ENCODE measurements at places on chromosomes 16 and 17. TPM values are rescaled to one million over a fixed set of nuclear protein-coding genes. Genes with fewer than 3 reads are reported as not detected.

- no peak for DNase-seq
Observed at GRCh38 chr16:68696514-68696913, 40.6 kb upstream of the CDH1 start.

GRCh38 chr17:5785338-5785737 lies 201.0 kb upstream of the NLRP1 start:
- DNase-seq: no peak

GRCh38 chr17:49218941-49219913 lies 8.7 kb downstream of the ABI3 start:
- DNase-seq: no peak

- no peak for DNase-seq
Observed at GRCh38 chr16:4673387-4674046, 19.8 kb upstream of the NUDT16L1 start.

- no peak for DNase-seq
Observed at GRCh38 chr17:57527221-57528057, 217.7 kb downstream of the CCDC182 start.

DNA sequence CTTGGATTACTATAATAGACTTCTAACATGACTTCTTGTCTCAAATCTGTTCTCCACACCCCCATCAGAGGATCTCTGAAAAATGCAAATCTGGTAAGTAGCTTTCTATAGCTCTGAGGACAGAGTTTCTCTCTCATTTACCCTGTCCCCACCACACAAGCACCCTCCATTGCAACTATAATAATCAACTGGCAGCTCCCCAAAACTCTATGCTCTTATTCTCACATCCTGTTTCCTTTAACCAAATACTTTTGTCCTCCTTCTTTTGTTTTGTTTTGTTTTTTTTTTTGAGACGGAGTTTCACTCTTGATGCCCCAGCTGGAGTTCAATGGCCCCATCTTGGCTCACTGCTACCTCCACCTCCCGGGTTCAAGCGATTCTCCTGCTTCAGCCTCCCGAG lies 73.4 kb downstream of the HELZ start:
- DNase-seq: no peak

GRCh38 chr17:30234296-30234695 lies 1.2 kb downstream of the SLC6A4 start:
- no peak for DNase-seq

- no peak for DNase-seq
Observed at GRCh38 chr17:75625813-75626486, 7.3 kb upstream of the SMIM5 start.

- no peak for DNase-seq
Observed at GRCh38 chr17:77882481-77883212, 75.9 kb upstream of the TNRC6C start.

DNA sequence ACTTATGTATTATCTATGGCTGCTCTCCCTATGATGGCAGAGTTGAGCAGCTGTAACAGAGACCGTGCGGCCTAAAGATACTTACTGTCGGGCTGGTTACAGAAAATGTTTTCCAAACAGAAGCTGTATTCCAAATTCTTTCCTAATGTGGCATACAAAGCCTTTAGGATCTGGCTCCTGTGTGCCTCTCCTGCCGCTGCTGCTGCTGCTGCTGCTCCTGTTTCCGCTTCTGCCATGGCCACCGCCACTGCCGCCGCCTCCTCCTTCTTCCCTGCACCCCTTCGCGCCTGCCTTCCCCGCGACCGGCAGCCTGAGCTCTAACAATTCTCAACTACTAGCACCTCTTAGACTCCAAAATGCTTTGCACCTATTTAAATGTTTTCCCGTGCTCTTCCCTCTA lies 263.9 kb upstream of the TBX2 start:
- no peak for DNase-seq

DNA sequence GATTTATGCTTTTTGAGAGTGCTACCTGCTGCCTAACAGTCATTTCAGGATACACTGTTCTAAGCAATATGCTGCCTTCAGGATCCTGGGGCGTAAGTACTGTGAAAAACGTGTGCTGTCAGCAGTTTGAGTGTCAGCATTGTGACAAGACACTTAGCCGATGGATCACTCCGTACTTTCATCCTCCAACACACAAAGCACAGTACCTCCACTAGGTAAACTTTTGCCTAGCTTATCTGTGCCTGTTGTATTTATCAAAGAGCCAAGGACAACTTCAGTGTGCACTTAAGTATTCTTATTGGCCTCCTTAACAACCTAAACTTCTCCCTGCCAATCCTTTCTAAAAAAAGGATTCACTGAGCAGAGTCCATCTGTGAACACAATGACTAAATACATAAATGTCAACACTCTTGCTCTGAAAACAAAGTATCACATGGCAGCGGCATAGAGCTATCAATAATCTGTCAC lies 33.8 kb upstream of the PHLPP2 start:
- no peak for DNase-seq

DNA sequence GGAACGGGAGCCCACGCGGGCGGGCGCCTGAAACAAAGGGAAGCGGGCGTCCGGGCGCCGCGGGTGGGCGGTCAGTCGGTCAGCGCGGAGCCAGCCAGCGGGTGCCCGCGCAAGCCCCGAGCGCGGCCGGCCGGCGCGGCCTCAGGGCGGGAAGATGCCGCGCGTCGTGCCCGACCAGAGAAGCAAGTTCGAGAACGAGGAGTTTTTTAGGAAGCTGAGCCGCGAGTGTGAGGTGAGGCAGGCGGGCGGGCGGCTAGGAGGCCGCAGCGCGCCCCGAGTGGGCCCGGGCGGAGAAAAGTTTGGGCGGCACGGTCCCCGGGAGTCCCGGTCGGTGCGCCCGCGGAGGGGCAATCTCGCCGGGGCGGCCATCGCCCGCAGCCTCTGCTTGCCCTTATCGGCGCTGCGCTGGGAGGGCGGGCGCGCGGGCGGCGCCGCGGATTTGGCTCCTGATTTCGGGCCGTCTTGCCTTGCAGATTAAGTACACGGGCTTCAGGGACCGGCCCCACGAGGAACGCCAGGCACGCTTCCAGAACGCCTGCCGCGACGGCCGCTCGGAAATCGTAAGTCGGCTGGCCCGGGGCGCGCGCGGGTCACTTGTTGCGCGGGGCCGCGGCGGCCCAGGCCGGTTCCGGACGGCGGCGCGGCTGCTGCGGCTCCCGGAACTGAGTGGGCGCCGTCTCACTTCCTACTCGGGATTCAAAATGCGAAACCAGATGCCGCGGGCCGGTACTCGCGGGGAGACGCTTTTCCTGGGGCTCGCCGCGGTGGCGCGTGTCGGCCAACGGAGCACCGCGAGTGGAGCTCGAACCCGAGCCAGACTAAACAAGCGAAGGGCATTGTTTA lies 526 bp downstream of the CBFB start:
- no peak for DNase-seq

DNA sequence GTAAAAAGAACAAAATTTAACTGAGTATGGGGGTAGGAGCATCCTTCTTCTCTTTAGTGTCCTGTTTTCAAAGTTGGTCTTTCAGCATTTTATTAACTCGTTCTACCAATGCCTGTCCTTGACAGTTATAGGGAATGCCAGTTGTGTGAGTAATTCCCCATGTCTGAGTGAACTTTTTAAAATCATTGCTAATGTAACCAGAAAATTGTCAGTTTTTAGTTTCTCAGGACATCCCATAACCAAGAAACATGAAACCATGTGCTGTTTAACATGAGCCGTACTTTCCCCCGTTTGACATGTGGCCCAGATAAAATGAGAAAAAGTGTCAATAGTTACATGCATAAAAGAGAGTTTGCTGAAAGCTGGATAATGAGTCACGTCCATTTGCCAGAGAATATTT lies 71.4 kb upstream of the ARL4D start:
- DNase-seq: no peak

The AIPL1 gene
- not detected for total RNA-seq

The PRKCA gene
- total RNA-seq: 61.9 TPM

The SOX8 gene
- total RNA-seq: 4.5 TPM

The AGRP gene
- not detected for total RNA-seq

The KRTAP4-5 gene
- not detected for total RNA-seq

The P2RX5 gene
- total RNA-seq: 1.5 TPM

Data from esophagus muscularis mucosa (tissue), 4 donors.